ENCODE measurements at places on chromosomes 4 and X. TPM values are rescaled to one million over a fixed set of nuclear protein-coding genes. Genes with fewer than 3 reads are reported as not detected.

PLA2G12A gene
- 44.5 TPM for polyA plus RNA-seq

FOXR2 gene
- polyA plus RNA-seq = not detected

DCAF8L2 gene
- polyA plus RNA-seq = not detected

PRR32 gene
- not detected for polyA plus RNA-seq

ODAM gene
- polyA plus RNA-seq = not detected

MAOA gene
- polyA plus RNA-seq = 4.4 TPM

- no peaks in the 10 kb centered on the region for H3K36me3 ChIP-seq
- H3K4me3 ChIP-seq = no peak overlapping the region
- no peaks in the 10 kb centered on the region for H3K4me1 ChIP-seq
- no peak for DNase-seq
- H3K27me3 ChIP-seq = no peaks in the 10 kb centered on the region
- no peak overlapping the region for H3K27ac ChIP-seq
These were observed 11.6 kb downstream of the FRMPD4 start for GRCh38 chrX:12149670-12150407.

- no peaks in the 10 kb centered on the region for H3K27me3 ChIP-seq
- H3K4me1 ChIP-seq = no peaks in the 10 kb centered on the region
- no peak overlapping the region for H3K27ac ChIP-seq
- no peak overlapping the region for H3K4me3 ChIP-seq
These were observed 57.6 kb upstream of the LGI2 start for GRCh38 chr4:25088093-25088952.

GRCh38 chrX:2665387-2666304 is 25.4 kb upstream of the CD99 start:
- H3K4me3 ChIP-seq = no peak overlapping the region
- DNase-seq = no peak
- no peaks in the 10 kb centered on the region for H3K36me3 ChIP-seq

- H3K27me3 ChIP-seq = no peaks in the 10 kb centered on the region
- no peak for DNase-seq
- no peaks in the 10 kb centered on the region for H3K36me3 ChIP-seq
- H3K4me3 ChIP-seq = no peak overlapping the region
These were observed 35.1 kb upstream of the GEMIN8 start for GRCh38 chrX:14064626-14065432.

DNA sequence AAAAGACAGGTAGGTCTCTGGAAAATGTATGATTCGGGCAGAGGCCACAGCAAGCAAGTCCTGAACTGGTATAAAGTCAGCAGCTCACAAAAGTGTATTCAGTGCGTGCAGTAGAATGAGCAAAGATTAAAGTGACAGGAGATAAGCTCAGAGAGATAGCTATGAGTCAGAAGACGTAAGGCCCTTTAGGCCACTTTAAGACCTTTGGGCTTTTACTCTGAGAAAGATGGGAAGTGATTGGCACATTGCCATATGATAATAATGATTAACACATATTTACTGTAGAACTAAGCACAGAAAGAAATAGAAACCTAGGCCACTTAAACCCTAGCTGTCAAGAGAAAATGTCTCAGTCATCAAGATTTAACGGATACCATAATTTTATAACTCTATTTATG is 51.7 kb downstream of the TBCK start:
- H3K36me3 ChIP-seq = no peaks in the 10 kb centered on the region
- H3K4me1 ChIP-seq = no peaks in the 10 kb centered on the region
- no peak for DNase-seq
- no peak overlapping the region for H3K27ac ChIP-seq
- H3K4me3 ChIP-seq = no peak overlapping the region

DNA sequence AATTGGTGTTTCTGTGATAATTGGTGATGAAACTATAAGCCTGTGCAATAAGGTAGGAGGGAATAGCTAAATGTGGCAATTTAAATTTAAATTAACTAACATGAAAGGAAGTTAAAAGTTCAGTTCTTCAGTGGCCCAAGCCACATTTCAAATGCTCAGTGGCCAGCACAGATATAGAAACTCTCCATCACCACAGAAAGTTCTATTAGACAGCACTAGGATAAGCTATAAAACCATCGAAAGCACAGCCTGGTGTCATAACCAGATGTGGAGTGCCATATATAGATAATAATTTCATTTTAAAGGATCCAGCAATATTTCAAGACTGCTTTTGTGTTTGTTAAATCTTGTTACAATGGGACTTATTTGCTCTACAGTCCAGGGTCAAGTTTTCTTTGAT is 119.3 kb upstream of the NR3C2 start:
- no peak overlapping the region for H3K27ac ChIP-seq
- H3K27me3 ChIP-seq = no peaks in the 10 kb centered on the region
- no peaks in the 10 kb centered on the region for H3K36me3 ChIP-seq
- no peaks in the 10 kb centered on the region for H3K4me1 ChIP-seq

DNA sequence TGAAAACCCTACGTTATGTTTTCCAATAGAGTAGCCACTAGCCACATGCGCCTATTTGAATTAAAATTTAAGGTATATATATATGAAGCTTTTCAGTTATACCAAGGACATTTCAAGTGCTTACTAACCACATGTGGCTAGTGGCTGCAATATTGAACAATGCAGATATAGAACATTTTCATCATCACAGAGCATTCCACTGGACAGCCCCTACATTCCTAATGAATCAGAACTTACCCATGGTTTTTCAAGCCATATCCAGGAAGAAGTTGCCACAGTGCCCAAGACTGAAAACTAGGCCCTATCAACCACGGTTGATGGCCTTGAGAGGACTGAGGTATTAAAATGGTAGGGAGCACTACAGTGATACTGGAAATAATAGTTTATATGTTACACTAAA is 29.7 kb downstream of the NEK1 start:
- H3K27ac ChIP-seq = no peak overlapping the region
- no peak overlapping the region for H3K4me3 ChIP-seq
- no peaks in the 10 kb centered on the region for H3K27me3 ChIP-seq
- no peaks in the 10 kb centered on the region for H3K4me1 ChIP-seq
- no peak for DNase-seq
- peaks cover 11% of the 10 kb centered on the region for H3K36me3 ChIP-seq

DNA sequence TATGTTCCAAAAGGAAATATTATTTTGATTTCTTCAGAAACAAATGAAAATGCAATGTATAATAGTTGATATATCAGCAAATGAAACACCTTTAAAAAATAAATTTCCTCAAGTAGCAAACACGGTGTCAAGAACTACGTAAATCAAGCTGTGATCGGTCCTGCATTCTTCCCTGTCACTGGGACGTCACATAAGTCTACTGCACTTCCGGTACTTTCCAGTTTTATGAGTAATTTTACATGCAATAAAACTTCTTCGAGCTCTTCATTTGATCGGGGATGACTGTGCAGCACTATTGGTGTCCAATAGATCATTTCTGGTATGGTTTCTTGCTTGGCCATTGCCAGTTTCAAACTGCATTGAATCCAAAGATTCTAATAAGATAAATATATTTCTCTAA is 114.0 kb upstream of the VEGFC start:
- DNase-seq = no peak
- no peak overlapping the region for H3K4me3 ChIP-seq

- no peak within 1 kb of the TSS for H3K27ac ChIP-seq
- no peak for DNase-seq
- H3K36me3 ChIP-seq = no peaks in the 10 kb centered on the region
- no peaks in the 10 kb centered on the region for H3K4me1 ChIP-seq
- peak within 1 kb of the TSS; percentile 15 for H3K4me3 ChIP-seq
- peaks cover 6% of the 10 kb centered on the region for H3K27me3 ChIP-seq
These were observed at the start of gene DKK2 for GRCh38 chr4:107035819-107036583. TSS of gene DKK2 (minus strand) at chr4:107036313. CDS start at chr4:107035591, 722 bp downstream.

GRCh38 chr4:182491719-182492118 is 248.5 kb downstream of the TENM3 start:
- no peak overlapping the region for H3K4me3 ChIP-seq
- no peaks in the 10 kb centered on the region for H3K36me3 ChIP-seq
- no peaks in the 10 kb centered on the region for H3K27me3 ChIP-seq
- DNase-seq = no peak
- H3K27ac ChIP-seq = no peak overlapping the region
- H3K4me1 ChIP-seq = no peaks in the 10 kb centered on the region

DNA sequence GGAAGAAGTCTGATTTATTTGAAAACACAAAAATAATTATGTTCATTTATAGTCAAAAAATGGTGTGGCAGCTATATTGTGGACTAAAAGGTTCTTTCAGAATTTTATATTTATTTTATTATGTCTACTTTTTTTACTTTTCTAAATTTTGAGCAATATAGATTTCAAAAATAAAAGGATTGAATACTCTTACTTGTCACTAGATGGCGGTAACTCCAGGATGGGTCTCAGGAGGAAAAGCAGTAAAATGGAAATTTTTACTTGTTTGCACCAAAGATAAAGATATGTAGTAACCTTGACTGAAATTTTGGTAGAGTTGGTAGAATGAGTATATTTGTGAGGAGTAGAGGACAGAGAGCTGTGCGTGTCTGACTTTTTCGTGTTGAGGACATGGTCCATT is 14.5 kb upstream of the DACH2 start:
- no peaks in the 10 kb centered on the region for H3K27me3 ChIP-seq
- no peak overlapping the region for H3K27ac ChIP-seq
- H3K36me3 ChIP-seq = no peaks in the 10 kb centered on the region
- H3K4me1 ChIP-seq = no peaks in the 10 kb centered on the region

- H3K27me3 ChIP-seq = peaks cover 1% of the 10 kb centered on the region
- no peaks in the 10 kb centered on the region for H3K36me3 ChIP-seq
- no peak overlapping the region for H3K27ac ChIP-seq
- no peak overlapping the region for H3K4me3 ChIP-seq
- no peak for DNase-seq
These were observed 116.7 kb upstream of the STOX2 start for GRCh38 chr4:183788308-183788905.

DNA sequence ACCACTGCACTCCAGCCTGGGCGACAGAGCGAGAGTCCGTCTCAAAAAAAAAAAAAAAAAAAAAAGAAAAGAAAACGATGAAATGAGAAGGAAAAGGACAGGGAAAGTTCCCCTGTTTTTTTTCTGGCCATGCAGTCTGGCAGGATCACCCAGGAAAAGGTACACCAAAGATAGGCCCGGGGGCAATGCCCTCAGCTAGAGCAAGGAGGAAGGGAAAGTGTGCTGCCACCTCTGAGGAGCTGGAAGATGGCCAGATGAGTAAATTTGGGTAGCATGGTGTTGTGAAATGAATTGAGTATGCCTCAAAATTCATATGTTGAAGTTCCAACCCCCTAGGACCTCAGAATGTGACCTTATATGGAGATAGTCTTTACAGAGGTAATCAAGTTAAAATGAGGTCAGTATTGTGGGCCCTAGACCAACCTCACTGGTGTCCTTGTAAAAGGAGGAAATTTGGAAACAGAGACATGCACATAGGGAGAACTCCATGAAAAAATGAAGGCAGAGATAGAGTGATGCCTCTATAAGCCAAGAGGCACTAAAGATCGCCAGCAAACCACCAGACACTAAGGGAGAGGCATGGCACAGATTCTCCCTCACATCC is 28.9 kb downstream of the MAOB start:
- DNase-seq = no peak
- H3K36me3 ChIP-seq = no peaks in the 10 kb centered on the region
- no peaks in the 10 kb centered on the region for H3K27me3 ChIP-seq
- H3K4me1 ChIP-seq = no peaks in the 10 kb centered on the region
- H3K27ac ChIP-seq = no peak overlapping the region

DNA sequence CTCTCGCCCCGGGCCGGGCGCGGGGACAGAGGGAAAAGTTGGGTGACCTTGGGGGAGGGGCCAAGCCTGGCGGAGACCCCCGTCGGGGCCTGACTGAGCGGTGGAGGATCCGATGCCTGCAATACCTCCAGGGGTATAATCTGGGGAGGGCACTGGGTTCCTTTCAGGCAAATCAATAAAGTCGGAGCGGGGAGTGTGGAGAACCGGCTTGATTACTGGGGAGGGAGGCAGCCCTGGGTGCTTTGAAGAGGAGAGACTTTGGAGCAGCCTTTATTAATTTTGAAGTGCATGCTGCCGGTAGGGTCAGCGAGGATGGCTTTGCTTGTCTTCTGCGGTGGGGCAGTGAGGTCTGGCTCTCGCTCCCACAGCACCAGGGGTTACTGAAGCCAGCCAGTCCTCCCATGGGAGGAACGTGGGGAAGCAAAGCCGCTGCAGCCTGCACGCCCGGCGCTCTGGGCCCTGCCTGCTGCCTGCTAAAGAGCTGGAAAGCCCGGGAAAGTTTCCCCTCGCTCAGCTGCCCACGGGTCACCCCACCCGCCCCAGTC is 403 bp upstream of the LGI2 start:
- H3K4me1 ChIP-seq = no peaks in the 10 kb centered on the region
- peaks cover 9% of the 10 kb centered on the region for H3K27me3 ChIP-seq
- no peak for DNase-seq

GRCh38 chrX:123267220-123267619 is 83.1 kb downstream of the GRIA3 start:
- no peak for DNase-seq
- H3K4me3 ChIP-seq = no peak overlapping the region
- H3K27me3 ChIP-seq = no peaks in the 10 kb centered on the region
- no peaks in the 10 kb centered on the region for H3K36me3 ChIP-seq
- H3K27ac ChIP-seq = no peak overlapping the region

- H3K4me1 ChIP-seq = peaks cover 4% of the 10 kb centered on the region
- H3K27ac ChIP-seq = no peak overlapping the region
- no peaks in the 10 kb centered on the region for H3K36me3 ChIP-seq
These were observed 15.3 kb upstream of the PDGFRA start for GRCh38 chr4:54213761-54214160.

GRCh38 chr4:10917566-10917965 is 233.0 kb upstream of the CLNK start:
- no peaks in the 10 kb centered on the region for H3K4me1 ChIP-seq
- H3K27me3 ChIP-seq = no peaks in the 10 kb centered on the region
- H3K4me3 ChIP-seq = no peak overlapping the region

DNA sequence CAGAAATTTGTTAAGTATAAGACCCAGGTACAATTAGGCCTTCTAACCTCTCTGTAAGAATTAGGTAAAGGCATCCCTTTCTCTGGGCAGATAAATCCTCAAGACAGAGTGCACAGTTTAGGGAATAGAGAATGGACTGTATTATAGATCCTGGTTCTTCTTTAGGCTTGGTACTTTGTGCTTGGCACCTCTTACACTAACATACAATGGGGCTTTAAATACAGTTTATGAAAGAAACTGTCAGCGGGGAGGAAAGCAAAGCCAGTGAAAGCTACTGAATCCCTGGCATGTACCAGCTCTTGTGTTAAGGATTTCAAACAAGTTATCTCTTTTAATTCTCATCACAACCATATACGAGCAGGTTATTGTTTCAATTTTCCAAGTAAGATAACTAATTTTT is 1350.0 kb downstream of the ADGRL3 start:
- H3K4me1 ChIP-seq = no peaks in the 10 kb centered on the region
- H3K4me3 ChIP-seq = no peak overlapping the region
- no peaks in the 10 kb centered on the region for H3K27me3 ChIP-seq
- H3K36me3 ChIP-seq = no peaks in the 10 kb centered on the region
- DNase-seq = no peak

- no peak overlapping the region for H3K4me3 ChIP-seq
- H3K27ac ChIP-seq = no peak overlapping the region
- no peaks in the 10 kb centered on the region for H3K27me3 ChIP-seq
- H3K36me3 ChIP-seq = no peaks in the 10 kb centered on the region
These were observed 64.4 kb downstream of the RPS6KA6 start for GRCh38 chrX:84123585-84123984.
